ENCODE measurements at places on chromosomes 12 and 14.

- no peaks in the 10 kb centered on the region for H3K36me3 ChIP-seq
- peaks cover 9% of the 10 kb centered on the region for H3K4me1 ChIP-seq
Measured at GRCh38 chr14:59576332-59577294, at the start of gene CCDC175. Gene CCDC175, minus strand, starts transcription at chr14:59576812. Its CDS starts 37 bp downstream, at chr14:59576775.

DNA sequence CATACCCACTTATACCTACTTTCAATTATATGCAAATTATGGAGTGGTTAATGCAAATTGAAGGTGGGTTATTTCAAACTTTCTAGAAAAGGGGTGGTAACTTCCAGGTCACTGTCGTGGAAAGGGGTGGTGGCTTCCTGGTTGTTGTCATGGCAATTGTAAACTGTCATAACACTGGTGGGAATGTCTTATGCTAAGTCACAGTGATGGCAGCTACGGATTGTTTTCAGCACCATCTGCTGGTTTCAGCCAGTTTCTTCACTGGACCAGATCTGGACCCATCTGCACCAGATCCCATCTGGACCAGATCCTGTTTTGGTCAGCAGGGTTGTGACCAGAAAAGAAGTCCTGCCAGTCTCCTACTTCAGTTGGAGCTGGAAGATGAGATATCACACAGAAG is 1469.3 kb downstream of the AACS start:
- peaks cover 5% of the 10 kb centered on the region for H3K27me3 ChIP-seq
- no peaks in the 10 kb centered on the region for H3K4me1 ChIP-seq
- no peaks in the 10 kb centered on the region for H3K36me3 ChIP-seq
- H3K27ac ChIP-seq = no peak overlapping the region
- no peak for DNase-seq

GRCh38 chr14:21723431-21724045 is 49.9 kb upstream of the OR4E1 start:
- peaks cover 32% of the 10 kb centered on the region for H3K27me3 ChIP-seq
- H3K27ac ChIP-seq = peak overlapping the region; percentile 73
- peak overlapping the region; percentile 76 for H3K4me3 ChIP-seq

DNA sequence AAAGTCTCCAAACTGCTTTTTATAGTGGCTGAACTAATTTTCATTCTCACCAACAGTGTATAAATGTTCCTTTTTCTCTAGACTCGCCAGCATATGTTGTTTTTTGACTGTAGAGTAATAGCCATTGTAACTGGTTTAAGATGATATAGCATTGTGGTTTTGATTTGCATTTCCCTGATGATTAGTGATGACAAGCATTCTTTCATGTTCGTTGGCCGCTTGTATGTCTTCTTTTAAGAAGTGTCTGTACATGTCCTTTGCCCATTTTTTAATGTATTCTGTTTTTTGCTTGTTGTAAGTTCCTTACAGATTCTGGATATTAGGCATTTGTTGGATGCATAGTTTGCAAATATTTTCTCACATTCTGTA is 404.9 kb downstream of the FLRT2 start:
- H3K36me3 ChIP-seq = peaks cover 23% of the 10 kb centered on the region
- peak overlapping the region; percentile 93 for H3K27ac ChIP-seq

DNA sequence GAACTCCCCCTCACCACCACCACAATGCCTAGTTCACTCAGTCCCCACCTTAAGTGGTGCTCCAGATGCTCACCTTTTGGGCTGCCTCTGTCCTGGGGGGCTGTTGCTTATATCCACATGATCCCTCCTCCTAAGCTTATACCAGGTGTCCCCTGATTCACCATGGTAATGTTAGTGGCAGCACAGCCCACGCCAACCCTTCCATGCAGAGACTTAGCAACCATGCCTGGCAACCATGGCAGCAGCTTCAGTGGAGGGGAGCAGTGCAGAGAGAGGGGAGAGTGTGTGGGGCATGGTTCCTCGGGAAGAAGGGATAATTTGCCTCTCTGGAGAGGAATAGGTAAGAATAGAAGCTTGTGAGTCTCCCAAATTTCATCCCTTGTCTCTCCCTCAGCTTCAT is 1.2 kb upstream of the DDN start:
- H3K27me3 ChIP-seq = peaks cover 55% of the 10 kb centered on the region
- no peak overlapping the region for H3K4me3 ChIP-seq
- H3K27ac ChIP-seq = peak overlapping the region; percentile 11
- H3K4me1 ChIP-seq = peaks cover 33% of the 10 kb centered on the region

- no peak overlapping the region for H3K27ac ChIP-seq
- no peak for DNase-seq
- H3K27me3 ChIP-seq = no peaks in the 10 kb centered on the region
- no peak overlapping the region for H3K4me3 ChIP-seq
- H3K36me3 ChIP-seq = no peaks in the 10 kb centered on the region
Measured at GRCh38 chr12:88758176-88758575, 177.9 kb upstream of the KITLG start.

- no peak overlapping the region for H3K27ac ChIP-seq
- DNase-seq = no peak
- H3K4me1 ChIP-seq = peaks cover 11% of the 10 kb centered on the region
- no peaks in the 10 kb centered on the region for H3K27me3 ChIP-seq
Measured at GRCh38 chr12:101287357-101287756, 7.5 kb downstream of the UTP20 start.

DNA sequence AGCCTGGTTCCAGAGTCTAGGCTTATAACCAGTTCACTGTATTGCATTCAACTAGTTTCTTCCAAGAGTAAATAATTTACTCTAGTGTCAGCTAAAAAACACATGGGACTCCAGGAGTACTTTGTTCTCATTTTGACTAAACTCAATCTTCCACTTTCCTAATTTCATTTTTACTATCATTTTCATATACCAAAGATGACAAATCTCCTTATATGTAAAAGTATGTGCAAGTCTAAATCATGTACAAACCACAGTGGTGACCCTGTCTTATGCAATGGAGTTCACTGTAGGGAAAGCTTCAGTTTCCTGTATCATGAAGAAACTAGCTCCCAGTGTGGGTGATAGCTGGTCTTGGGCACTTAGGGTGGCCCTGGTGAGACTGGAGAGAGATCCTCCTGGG is 151.6 kb downstream of the HELB start:
- peaks cover 17% of the 10 kb centered on the region for H3K27me3 ChIP-seq
- no peaks in the 10 kb centered on the region for H3K36me3 ChIP-seq
- H3K27ac ChIP-seq = no peak overlapping the region
- H3K4me1 ChIP-seq = peaks cover 8% of the 10 kb centered on the region
- no peak for DNase-seq
- H3K4me3 ChIP-seq = no peak overlapping the region

Measured in activated T-cell treated with anti-CD3 and anti-CD28 coated beads, Interleukin-2, amount 50 U/mL, for 24 hours (primary cell).